ENCODE measurements at places on chromosomes 11 and 22.

- DNase-seq, result no peak
Measured at GRCh38 chr11:25317216-25317615, 820.4 kb downstream of the LUZP2 start.

DNA sequence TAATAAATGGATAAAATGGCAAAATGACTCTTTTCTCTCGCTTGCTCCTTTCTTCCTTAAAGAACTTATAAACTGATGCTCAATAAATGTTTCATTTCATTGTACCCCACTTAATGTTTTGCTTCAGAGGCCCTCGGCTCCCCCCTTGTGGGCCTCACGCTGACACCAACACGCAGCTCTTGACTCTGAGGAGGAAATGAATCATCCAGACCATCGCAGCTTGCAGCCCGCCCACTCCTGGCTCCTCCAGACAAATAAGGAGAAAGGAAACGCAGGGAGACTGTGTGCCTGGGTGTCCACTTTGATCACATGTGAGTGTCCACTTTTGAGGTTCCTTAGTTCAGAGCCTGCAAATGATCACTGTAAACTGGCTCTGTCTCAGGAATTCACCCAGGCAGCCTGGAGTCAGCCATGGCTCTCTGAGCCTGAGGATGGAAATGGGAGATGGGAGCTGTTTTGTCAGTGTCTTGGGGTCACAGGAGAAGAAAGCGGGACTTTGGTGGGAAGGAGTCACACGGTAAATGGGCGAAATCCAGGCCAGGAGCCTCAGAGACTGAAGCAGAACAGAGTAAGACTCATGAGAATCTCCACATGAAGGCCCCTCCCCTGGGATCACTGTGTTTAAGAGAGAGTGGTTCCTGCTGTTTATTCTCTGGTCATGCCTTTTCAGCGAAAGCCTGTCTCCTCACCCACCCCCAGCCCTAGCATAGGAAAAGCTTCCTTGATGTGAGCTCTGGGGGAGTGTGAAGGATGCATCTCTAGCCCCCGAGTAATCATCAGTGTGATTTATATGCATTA lies 96.5 kb downstream of the CWC15 start:
- peak; percentile 22 for DNase-seq

DNA sequence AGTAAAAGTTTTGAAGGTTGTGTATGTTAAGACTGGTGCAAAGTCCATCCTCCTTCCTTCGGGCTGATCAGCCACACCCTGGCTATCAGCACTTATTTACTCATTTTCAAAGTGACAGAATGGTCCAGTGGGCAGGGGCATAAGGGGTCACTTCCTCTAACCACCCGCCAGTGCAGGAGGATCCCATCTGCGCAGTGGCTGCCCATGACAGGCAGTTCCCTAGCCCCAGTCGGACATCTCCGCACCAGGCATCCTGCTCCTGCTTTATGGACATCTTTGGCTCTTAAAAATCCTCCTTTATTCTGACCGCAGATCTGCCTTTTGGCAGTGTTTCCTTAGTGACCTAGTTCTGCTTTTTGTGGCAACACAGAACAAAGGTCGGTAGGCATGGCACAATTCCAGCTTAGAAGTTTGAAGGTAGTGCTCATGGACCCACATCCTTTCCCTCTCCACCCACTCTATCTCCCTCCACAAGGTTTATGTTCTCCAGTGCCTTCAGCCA lies 55.9 kb downstream of the BMAL1 start:
- DNase-seq, result no peak

- DNase-seq, result no peak
Measured at GRCh38 chr11:130261571-130261970, 53.1 kb downstream of the ZBTB44 start.

DNA sequence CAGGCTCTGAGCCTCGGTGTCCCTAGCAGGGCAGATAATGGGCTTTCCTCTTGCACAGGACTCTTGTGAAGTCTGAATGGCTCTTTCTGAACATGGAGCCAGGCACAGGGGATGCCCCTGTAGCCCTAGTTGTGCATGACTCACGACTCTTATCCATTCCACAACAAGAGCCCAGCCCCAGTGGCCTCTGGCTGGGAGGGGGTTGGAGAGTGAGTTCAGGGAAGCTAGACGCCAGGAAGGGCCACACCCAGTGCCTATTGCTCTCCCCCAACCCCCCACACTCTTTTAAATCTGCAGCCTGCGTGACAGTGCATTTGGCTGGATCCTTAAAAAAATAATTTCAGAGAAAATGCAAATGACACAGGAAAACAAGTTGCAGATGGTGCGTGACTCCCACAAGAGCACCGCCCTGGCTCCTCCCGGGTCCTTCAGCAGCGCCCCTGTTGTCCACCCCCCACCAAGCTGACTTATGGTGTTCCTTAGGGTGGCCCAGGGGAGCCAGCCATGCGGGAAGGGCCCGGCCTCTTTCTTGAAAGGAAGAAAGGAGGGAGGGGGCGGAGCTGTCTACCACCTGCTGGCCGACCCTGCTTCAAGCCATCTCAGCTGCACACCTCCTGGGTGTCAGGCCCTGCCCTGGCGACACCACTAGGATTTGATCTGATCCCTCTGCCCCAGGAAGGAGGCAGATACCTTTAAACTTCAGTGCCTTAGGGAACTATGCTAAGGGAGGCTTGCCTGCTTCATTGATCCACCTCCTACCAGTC lies 74.7 kb downstream of the MN1 start:
- no peak for DNase-seq

GRCh38 chr11:12164061-12165014 lies 53.9 kb downstream of the MICAL2 start:
- DNase-seq, result no peak

DNA sequence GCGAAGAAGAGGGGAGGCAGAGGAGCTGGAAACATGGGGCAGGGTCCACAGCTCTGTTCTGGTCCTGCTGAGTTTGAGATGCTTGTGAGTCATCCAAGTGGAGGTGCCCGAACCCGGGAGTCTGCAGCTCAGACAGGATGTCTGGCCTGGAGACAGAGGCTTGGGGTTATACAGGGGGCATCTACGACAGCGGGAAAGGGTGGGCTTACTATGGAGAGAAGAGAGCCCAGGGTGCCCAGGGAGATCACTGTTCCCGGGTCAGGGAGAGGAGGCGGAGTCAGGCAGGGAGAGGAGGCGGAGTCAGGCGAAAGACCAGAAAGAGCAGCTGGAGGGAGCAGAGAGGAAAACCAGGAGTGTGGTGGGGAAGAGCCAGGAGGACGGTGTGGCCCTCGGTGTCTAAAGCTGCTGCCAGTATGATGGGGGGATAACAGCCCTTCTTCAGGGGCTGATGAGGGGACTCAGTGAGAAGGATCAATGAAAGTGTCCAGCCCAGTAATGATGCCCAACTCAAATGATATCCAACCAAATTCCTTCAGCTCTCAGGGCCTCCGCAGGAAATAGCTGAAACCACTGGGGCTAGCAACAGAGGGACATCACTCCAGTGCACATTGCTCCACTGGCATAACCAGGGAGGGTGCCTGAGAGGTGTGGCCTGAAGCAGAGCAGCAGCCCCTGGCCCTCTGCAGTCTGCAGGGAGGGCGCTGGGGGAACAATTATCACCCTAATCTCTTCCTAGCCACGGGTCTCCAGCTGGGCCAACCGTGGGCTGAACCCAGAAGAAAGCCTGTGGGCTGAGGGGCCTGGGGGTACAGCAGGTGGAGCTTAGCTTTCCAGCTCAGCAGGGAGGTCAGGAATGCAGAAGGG lies 2.6 kb upstream of the LTBP3 start:
- DNase-seq, result no peak

GRCh38 chr11:11446967-11447366 lies 93.9 kb upstream of the CSNK2A3 start:
- DNase-seq, result no peak

DNA sequence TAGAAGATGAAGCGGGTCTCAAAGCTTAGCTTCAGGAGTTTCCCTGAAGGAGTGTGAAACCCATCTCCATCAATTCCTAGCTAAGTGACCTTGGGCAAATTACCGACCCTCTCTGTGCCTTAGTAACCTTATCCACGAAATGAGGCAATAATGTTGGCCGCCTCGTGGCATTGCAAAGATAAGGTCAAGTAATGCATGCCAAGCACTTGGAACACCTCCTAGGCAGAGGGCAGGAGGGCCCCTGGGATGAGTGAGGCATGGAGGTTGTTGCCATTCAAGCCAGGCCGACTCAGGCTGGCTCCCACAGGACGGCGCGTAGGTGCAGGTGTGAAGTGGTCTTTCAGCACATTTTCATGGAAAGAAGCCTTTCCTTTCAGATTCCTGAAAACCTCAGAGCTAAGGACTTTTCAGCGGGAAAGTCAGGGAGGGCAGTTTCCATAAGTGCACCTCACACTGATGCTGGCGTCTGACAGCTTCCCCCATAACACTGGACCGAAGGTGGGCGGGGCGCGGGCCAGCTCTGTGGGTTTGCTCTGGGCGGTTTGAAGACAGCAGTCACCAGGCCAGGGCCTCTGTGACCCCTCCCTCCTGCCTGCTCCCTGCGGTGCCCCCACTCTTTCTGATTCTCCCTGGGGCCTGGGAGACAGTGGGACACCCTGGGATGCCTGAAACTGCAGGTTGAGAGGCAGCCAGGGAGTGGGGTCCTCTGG lies 25.2 kb downstream of the RPS6KA4 start:
- no peak for DNase-seq

- no peak for DNase-seq
Measured at GRCh38 chr11:100545556-100545955, 141.5 kb upstream of the ARHGAP42 start.

DNA sequence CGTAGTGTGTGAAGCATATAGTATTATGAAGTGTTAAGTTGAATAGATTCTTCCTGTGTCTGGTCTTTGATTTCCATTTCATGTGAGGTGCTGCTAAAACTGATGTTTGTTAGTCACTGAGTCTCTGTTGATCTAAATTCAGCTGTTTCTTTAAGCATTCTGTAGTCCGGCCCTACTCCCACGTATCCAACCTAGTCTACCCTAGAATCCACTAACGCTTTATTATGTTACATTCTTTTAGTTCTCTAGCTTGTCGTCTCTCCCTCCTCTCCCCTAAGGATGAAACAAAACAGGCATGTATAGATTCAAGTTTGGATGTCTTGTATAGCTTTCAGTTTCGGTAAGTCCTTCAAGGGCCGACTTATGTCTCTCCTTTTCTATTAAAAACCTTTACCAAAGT lies 4.1 kb downstream of the WEE1 start:
- DNase-seq, result no peak
